ENCODE measurements at places on chromosomes 7 and 10. TPM values are rescaled to one million over a fixed set of nuclear protein-coding genes. Genes with fewer than 3 reads are reported as not detected.

The ZNF853 gene
- total RNA-seq, result 12.2 TPM

DNA sequence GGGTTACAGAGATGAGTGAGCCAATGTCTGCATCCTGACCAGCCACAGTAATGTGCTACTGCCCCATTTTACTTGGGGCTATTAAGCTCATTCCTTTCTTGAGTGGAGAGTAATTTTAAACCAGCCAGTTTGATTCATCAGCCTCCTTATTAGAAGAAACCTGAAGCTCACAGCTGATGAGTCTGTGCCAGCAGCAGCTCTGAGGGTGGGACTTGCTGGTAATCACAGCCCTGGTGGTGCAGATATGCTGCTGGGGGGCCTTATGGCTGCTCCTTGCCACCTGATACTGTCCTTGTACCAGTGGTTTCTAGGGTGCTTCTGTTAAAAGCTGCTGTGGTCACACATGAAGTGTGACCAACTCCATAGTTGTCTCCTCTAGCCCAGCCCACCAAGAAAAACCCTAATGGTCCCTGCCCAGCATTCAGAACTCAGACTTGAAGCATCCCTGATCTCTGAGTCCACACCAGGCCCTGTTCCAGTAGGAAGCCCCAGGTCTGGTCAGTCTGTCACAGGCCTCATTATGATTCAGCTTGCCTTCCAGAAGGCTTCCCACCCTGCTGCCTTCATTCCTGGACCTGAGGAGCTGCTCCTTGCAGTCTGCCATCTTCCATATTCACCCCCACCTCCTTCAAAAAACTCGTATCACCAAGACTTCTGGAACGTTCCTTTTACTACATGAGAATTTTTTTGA, 28.9 kb upstream of the RBM20 start:
- no peak for DNase-seq

GRCh38 chr10:92541583-92541982, 32.3 kb downstream of the IDE start:
- no peak for DNase-seq

GRCh38 chr7:146116521-146117222, at the start of gene CNTNAP2:
Gene CNTNAP2 (plus strand): TSS chr7:146116801. CDS start chr7:146116877, 76 bp downstream.
- no peak for DNase-seq

The CALCR gene
- total RNA-seq, result 0.27 TPM
